ENCODE measurements at places on chromosomes 12 and 14.

GRCh38 chr14:77222546-77223225 lies 41.1 kb downstream of the TMEM63C start:
- no peak for DNase-seq

DNA sequence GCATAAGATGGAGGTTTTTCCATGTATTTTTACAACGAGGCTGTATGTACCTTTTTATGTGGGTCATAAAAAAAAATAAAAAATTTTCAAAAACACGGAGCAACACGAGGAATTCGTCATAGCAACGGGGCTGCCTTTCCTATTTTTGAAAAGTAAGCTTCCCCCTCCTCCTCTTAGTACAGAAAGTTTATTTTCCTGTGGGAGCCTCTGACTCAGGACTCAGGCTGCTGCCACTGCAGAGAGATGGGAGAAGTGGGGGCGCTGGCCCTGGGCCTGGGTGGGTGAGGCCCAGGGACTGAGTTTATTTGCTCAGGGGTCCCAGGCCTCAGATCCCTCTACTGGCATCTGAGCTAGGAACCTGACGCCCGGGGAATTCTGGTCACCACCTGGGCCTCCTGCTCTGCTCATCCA lies 10.2 kb upstream of the CMKLR1 start:
- DNase-seq, result peak; percentile 28

GRCh38 chr12:128513831-128514230 lies 246.9 kb downstream of the TMEM132C start:
- DNase-seq, result no peak

DNA sequence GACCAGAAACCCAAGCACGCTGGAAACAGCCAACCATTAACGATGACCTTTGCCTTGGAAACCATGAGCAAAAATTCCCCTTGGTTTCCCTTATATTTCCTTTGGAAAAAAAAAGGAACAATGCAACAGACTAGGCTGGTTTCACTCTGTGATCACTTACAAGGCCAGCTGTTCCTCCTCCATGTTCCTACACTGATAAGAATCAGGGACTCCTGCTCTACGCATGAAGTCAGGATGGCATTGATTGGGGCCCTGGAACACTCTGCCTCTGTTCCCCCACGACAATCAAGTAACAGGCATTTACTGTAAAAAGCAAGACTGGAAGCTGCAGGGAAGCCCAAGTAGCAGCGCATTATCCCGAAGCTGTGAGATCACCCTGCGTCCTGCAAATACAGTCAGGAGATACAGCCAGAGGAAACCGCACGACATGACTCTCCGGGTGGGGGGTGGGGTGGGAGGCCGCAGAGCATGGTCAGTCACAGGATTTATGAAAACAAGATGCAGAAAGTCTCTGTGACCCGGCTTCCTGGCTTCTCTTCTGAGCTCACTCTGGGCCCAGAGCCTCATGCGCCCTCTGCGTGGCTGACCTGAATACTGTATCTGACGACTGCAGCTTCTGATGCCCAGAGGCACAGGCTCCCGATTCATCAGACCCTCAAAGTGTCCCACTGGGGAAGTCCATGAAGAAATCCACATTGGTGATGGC lies 31.1 kb downstream of the SSH1 start:
- no peak for DNase-seq

DNA sequence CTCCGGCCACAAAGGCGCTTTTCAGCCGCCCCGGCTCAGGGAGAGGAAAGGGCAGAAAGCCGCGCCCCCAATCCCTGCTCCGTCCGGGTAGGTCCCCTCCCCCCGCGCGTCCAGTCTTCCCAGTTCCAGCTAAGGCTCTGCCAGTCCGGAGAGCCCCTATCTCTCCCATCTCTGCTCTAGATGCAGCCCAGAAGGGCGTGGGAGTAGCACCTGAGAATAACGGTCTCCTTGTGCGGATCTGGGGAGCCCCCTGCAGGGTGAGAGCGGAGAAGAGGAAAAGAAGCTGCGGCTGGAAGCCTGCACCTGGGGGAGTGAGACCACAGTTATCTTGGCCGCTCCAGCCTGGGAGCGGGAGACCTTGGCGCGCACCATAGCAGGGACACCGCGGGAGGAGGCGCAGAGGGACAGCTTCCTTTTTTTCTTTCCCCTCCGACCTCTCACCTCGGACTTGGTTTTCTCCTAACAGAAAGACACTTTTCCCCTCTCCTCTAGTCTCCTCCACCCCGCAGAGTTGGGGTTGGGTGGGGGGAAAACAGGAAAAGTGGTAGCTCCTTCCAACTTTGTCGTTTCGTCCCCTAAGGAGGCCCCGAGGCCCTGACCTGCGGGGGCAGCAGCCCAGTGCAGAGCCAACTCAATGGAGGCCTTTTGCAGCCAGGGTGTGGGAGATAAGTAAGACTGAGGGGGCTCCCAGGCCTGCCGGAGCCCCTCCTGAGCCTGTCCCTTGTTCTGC lies 2.4 kb downstream of the DHH start:
- DNase-seq, result peak; percentile 58

DNA sequence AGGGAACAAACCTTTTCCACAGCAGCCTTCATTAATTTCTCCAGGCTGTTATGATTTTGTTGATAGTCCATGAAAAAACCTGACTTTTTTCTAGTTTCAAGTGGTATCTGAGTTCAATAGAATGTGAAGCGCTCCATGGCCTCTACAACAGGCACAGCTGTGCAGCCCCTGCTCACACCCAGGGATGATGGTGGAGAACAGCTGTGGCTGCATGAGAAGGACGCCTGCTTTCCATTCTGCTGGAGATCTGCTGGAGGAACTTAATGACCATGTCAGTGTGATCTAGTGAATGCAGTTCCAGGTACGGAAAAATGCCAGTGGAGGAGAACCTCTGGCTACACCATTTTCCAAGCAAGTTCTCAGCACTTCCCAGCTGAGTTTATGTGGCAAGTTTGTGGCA lies 80.6 kb downstream of the PIWIL1 start:
- DNase-seq, result no peak

GRCh38 chr14:65750906-65751305 lies 338.4 kb downstream of the FUT8 start:
- peak; percentile 65 for DNase-seq

DNA sequence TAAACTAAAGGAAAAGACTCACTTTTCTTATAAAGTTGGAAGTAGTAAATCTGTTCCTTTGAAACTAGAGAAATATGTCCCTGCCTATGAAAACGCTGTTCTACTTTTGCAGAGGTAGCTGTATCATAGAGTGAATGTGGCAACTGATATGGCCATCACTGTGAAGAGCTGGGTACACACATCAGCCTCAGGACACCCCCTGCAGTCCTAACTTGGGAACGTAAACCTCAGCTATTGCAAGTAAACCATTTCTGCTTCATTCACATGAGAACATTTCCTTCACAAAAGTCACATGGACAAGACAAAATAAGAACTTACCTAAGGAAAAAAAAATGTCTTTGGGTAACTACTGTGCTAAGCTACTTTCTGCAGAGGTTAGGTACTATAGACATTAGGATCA lies 233.3 kb upstream of the PPFIA2 start:
- DNase-seq, result peak; percentile 56

DNA sequence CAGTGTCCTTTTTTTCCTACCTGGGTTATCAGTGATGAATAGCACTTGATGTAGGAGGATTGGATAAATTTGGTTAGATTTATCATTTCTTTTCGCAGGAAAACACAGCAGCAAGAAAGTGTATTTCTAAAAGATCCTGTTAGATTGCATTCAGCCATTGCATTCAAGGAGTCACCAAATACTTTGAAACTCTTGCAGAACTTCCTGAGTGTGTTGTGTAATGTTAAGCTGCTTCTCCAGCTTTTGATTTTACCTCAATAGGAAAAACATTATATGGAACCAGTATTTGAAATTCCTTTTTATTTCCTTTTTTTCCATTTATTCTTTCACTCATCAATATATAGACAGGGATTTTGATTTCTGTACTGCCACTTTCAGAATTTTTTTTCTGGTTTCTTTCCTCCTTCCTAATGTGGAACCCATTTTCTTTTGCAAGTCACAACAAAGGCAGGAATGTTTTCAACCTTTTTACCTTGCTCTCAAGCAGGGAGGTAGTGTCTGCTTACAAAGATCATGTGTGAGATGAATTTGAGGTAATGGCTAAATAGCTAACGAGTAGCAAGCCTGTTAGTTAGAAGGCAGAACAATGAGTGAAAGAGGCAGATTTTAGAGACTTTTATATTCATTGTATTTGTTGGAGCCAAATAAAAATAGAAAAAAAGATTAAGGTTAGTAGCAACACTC lies 56.2 kb downstream of the PPHLN1 start:
- DNase-seq, result no peak

- DNase-seq, result peak; percentile 95
Measured at GRCh38 chr12:66107451-66107915, 23.1 kb downstream of the LLPH start.

GRCh38 chr14:102554821-102555819 lies 37.3 kb upstream of the RCOR1 start:
- DNase-seq, result peak; percentile 70
